ENCODE measurements at places on chromosomes 11 and 22.

DNA sequence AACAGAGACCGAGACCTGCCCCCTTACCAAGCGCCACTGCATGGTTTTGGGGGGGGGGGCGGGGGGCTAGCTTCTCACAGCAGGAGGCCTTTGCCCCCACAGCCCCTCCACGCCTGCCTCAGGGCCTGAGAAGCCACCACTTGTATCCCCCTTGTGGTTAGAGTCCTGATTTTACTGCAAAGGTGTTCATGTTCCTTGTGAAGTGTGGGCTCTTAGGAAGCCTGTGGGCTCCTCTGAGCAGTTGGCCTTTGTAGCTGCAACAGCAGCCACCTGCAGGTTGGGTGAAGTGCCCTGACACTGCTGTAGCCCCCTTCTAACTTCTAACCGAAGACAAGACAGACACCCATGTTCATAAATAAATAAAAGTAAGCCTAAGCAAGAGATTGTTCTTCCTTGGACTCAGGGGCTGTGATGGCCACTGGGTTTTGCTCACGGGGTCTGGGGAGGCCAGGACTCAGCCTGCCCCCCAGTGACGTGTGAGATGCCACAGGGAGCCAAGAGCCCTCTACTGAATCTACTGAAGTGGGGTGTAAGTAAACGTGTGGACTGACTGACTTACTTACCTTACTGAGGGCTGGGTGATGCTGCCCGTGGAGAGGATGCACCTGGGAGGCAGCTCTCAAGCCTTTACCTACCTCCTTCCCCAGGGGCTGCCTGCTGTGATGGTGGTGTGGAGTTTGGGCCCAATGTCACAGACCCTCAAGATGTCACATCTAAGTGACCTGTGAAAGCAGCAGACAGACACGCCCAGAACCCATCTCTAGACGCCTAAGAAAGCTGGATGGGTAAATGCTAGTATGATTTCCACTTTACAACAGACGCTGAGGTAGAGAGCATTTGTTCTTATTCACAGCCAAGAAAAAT, 25.8 kb downstream of the USP35 start:
- no peak for DNase-seq

DNA sequence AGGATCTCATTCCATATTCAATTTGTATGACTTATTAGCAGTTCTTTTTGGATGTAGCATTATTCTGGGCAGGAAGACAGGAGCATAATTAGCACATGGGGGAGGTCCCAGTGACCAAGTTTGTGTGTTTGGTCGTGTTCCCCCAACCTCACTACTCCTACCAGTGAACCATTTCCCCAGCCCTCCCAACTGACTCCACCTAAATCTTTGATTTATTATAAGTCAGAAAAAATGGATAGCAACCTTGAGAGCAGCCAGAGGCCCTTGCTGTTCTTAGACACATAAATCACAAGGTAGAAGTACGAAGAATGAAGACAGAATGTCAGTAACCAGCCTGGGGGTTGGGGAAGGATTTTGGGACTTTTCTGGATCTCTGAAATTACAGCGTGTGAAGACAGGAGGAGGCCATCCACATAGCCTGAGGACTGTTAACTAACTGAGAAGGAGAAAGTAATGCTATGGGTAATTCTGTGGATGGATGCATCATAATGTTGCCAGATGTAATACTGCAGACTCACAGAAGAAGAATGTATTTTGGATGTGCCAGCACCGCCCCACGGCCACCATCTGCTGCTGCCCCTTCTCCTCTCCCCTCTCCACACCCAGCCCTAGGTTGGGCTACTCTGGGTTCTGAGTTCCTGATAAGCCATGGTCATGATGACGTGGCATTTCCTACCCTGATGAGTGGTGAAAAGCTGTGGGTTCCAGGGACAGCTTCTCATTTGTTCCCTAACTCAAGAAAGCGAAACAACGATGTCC, 124.3 kb upstream of the TTC12 start:
- no peak for DNase-seq

GRCh38 chr11:72535194-72535547, 100.8 kb upstream of the CLPB start:
- no peak for DNase-seq

GRCh38 chr11:42239188-42239587, 779.7 kb upstream of the LRRC4C start:
- no peak for DNase-seq

DNA sequence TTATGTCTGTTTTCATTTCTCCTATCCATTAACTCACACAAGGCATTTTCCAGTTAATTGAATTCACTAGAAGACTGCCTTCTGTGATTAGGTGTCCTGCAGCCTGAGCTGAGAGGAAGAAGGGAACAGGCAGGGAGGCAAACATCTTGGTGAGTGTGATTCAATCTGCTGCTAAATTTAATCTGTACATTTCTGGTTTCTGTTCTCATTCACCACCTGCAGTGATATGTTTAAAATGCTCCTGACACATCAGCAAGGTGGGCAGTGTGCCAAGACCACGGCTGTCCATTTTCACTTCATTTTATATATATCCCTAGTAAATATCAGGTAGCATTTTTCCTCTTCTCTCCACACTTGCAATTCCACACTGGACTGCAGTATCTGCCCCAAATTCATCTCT, 416.5 kb downstream of the TMEM135 start:
- no peak for DNase-seq

- no peak for DNase-seq
Measured at GRCh38 chr22:49627217-49628181, 200.2 kb downstream of the BRD1 start.

GRCh38 chr22:21936151-21936775, 16.4 kb downstream of the PPM1F start:
- no peak for DNase-seq

DNA sequence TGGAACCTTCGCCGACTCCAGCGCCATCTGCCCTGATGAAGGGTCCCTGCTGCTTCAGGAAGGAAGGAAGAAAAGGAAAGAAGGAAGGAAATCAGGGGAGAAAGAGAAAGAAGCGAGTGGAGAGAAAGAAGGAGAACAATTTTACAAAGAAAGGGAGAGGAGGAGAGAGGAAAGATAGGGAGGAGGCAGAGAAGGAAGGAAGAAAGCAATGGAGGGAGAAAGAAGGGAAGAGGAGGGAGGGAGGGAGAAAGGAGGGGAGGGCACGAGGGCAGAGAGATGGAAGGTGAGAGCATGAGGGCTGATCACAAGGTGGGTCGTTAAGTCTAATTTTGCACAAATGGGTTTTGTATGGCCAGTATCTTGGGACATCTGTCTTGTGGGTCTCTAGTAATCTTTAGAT, 39.2 kb downstream of the PARVA start:
- DNase-seq, result no peak

DNA sequence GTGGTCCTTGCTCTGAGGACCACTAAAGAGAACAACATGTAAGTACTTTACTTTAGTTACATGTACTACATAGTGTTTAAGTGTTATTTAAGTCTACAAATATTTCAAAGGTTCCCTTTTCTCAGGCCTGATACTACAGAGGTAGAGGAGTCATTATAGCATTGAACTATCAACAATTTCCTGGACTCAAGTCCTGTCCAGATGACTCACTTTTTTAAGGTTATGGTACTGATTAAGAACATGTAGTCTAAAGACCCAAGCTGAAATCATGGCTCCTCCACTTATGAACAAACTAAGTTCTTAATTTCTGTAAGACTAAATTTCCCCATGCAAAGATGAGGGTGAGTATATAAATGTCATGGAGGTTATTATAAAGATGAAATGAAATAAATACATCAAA, 74.7 kb downstream of the NARS2 start:
- DNase-seq, result no peak

All from brain pericyte (primary cell).